CD4-positive, alpha-beta T cell treated with Interleukin-12 subunit alpha and Interleukin-12 subunit beta, for 1 hour (primary cell): ENCODE measurements at places on chromosomes 3 and 15.

DNA sequence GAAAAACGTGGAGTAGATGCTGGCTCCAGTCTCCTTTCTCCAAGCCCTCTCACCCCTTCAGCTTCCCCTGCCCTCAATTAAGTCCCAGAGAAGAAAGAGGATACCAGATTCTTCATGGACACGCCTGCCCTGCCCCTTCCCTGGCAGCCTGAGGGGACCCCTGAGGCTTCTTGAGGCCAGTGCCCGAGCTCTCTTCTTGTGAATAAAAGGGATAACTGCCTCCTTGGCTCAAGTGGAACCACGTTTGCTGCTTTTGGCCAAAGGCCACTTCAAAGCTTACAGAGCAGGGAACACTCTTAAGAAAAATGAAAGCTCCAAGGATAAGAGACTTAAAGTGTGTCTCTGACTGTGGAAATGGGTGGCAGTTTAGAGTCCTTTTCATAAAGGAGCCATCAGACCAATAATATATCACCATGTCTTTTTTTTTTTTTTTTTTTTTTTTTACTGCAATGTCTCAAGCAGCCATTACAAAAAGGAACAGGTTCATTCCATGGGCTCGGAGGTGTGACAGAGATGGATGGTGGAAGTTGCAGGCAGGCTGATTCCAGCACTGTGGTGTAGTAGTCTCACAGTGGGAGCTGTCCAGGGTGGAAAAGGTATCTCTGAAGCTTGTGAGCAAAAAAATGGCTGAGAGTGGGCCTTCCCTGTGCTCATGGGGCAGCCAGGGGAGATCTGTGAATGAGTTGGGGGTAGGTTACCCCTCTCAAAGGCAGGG is 108.8 kb downstream of the SEMA5B start:
- DNase-seq: no peak

DNA sequence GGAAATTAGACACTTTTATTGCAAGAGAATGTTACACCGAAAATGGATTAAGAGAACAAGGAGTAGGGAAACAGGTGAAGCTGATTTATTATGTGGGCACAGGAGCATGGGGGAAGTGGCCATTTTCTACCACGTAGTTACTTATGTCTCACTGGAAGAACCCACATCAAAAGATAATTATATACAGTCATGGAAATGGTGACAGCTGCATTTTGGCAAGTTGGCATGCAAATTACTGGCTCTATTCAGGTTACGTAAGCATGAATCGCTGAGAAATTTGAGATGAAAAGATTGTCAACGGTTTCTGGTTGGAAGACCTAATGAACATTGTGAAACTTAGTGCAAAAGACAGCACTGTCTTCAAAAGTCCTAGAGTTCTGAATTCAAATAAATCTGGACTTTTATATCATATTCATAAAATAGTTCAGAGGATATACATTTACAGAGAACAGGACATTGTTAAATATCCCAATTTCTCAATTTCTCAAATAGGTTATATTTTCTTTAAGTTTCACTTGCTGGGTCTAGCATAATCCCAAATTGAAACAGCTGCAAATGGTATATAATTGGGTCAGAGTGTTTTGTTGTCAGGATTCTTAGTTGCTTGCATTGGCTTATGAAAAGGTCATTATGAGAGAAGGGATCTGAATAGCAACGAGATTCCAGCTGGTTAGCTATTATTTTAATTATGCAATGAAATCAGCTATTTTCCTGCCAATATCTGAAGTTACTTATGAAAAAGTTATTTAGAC is 567.8 kb downstream of the ZPLD1 start:
- no peak for DNase-seq

GRCh38 chr3:186169379-186169778 is 60.5 kb upstream of the ETV5 start:
- DNase-seq: no peak

DNA sequence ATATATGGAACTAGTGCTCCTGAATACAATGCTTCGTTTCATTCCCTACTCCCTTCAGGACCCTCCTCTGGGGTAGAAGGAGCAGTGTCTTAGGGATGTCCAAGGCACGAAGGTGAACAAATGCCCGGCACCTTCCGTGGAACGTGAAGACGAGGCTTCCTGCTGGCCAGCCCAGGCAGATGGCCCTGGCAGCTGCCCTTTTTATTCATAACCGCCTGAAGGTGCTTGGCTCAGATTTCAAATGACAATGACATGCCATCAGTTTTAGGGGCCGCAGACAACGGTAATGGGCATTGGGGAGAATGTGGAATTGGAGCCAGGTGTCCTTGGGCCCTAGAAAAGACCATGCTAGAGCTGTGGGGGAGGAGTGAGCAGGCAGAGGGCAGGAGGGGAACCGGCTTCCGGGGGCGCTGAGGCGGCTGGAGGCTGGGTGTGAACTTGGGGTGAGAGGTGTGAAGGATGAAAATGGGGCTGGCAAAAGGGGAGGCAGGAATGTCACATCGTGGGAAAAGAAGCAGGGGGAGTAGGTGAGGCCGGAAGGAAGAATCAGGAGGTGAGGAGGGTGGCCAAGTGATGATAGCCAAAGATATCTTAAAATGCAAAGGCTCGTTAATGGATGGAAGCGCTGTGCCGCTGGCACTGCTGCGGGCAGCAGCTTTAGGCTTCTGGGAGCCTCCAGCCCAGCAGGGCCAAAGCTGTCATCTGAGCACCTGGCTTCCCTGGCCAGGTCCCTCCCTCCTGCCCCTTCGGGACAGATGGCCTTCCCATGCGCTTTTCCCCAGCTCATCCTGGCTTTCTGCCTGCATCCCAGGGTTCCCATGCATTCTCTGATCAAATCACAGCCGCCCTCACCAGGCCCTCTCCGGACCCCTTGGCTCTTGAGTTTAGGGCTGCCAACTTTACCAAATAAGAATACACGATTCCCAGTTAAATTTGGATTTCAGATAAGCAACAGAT is 93.7 kb downstream of the TMEM266 start:
- DNase-seq: no peak

DNA sequence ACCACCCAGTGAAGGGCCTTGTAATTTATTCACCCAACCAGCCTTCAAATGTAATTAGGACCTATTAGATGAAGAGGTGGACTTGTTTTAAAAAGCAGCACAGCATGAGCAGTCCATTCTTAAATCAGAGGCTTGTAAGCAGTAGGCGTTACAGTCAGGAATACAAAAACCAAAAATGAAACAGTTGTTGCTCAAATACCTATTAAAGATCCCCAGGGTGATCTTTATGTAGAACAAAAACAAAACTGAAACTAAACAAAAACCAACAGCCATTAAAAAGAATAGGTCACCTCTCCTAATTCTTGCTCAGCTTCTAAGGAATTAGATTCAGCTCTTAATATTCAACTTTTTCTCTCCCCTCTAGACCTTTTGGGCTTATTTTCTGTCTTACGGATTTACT is 104.9 kb upstream of the ST8SIA2 start:
- DNase-seq: no peak

GRCh38 chr3:129418041-129418973 is 10.1 kb downstream of the EFCAB12 start:
- no peak for DNase-seq

- DNase-seq: no peak
Observed at GRCh38 chr15:68610825-68611224, 32.0 kb downstream of the CORO2B start.

DNA sequence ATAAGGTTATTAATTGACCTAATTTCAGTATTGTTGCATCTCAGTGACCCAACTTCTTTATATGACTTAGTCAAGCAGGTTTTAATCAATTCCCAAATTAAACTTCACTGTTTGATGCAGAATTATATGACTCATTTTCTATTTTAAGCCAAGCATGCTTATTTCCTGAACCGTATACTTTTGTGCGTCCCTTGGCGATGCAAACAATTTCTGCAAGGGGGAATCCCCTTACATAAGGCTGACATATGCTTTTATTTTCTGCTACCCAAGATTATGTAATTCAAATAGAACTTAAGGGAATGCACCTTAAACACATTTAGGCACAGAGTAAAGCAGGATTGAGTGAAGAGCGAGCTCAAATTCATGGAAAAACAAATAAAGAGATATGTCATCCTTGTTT is 303.9 kb downstream of the PDCD6IP start:
- DNase-seq: no peak

DNA sequence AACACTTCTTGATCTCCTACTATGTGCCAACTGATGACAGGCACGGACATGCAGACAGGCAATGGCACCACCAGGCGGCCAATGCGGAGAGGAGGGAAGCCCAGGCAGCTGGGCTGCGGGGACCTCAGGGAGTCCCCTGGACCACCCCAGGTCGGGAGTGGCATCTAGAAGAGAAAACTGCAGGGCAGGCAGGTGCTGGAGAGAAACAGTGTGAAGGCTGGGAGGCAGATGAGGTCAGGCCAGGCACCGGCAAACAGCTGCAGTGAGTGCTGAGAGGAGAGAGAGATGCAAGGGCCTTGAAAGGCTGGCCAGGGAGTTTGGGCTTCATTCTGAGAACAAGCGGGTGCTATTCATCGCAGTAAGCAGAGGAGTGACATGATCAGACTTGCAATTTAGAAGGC is 29.1 kb downstream of the SLC6A1 start:
- no peak for DNase-seq

DNA sequence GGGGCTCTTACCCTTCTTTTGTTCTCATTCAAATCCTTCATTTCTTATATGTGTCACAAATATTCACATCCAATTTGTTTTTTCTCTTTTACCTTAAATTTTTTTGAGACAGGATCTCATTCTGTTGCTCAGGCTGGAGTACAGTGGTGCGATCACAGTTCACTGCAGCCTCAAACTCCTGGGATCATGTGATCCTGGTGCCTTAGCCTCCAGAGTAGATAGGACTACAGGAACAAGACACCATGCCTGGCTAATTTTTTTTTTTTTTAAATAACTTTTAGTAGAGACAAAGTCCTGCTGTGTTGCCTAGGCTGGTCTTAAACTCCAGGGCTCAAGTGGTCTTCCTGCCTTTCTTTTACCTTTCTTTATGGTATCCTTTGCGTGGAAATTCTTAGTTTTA is 66.5 kb downstream of the POLR2M start:
- DNase-seq: no peak

- peak; percentile 46 for DNase-seq
Observed at GRCh38 chr3:52268036-52268435, 10.4 kb downstream of the WDR82 start.

DNA sequence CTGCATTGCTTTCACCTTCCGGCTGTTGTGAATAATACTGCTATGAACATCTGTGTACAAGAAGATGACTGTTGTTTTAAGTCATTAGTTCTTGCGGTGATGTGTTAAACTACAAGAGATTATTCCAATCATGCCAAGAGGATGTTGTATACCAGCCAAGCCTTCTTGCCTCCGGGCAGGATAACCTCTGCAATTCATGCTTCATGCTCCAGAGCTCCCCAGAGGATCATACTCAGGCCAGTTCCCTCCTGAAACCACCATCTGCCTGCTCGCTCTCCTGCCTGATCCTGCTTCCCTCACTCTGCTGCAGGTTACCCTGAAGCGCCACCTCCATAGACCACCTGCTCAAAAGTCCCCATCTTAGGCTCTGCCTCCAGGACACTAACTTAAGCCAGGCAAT is 187.1 kb upstream of the PROK2 start:
- DNase-seq: no peak

GRCh38 chr3:37498126-37499039 is 324.0 kb upstream of the LRRFIP2 start:
- no peak for DNase-seq

DNA sequence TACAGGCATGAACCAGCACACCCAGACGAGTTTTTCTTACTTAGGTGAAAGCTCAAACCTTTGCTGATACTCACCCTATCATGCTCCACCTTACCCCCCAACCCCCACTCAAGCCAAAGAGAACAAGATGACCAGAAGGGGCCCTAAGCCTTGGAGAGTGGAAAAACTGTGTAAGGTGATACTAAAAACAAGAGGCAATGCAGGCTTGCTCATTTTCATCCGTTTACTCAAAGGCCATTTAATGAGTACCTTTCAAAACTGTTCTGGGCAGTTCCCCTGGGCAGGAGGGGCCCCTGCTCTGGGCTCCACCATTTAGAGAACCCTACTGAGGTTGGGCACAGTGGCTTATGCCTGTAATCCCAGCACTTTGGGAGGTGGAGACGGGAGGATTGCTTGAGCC is 6.7 kb downstream of the TYRO3 start:
- no peak for DNase-seq

- no peak for DNase-seq
Observed at GRCh38 chr3:141955175-141955574, 78.7 kb downstream of the ATP1B3 start.

DNA sequence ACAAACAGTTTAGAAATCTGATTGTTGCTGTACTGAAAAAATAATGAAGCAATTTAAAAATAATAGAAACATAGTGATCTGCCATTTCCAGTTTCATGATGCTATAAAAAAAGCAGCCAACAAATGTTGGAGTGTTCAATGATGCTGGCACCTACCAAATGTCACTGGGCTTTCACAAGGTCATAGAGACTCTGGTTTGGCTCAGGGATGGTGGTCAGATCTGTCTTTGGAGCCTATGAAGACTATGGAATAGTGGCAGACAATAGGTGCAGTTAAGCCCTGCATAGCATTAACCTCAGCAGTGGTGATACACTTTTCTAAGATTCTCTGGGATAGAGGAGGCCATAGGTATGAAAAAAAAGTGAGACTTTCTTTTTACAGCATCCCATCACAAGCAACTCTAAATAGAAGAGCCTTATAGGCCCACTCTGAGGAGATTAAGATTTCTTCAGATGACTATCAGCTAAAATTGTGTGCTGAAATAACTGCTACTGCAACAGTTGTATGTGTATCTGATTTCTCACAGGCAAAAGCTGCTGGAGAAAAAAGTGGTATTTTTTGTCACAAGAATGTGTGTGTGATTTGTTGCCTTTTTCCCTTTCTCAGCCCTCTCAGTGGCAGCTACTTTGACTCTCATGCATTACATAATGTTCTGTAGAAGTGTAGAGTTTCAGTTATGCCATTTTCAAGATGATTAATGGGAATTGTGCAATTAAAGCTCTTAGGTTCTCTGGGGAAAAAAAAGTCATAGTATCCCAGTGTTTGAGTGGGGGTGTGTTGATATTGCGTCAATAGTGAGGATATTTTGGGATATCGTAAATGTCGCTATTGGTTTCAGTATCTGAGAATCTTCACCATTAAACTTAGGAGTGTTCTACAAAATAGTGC is 137.4 kb downstream of the MBNL1 start:
- DNase-seq: no peak

- DNase-seq: no peak
Observed at GRCh38 chr3:39317571-39318169, 11.8 kb upstream of the CCR8 start.

- no peak for DNase-seq
Observed at GRCh38 chr3:194077602-194078001, 58.3 kb upstream of the HES1 start.

DNA sequence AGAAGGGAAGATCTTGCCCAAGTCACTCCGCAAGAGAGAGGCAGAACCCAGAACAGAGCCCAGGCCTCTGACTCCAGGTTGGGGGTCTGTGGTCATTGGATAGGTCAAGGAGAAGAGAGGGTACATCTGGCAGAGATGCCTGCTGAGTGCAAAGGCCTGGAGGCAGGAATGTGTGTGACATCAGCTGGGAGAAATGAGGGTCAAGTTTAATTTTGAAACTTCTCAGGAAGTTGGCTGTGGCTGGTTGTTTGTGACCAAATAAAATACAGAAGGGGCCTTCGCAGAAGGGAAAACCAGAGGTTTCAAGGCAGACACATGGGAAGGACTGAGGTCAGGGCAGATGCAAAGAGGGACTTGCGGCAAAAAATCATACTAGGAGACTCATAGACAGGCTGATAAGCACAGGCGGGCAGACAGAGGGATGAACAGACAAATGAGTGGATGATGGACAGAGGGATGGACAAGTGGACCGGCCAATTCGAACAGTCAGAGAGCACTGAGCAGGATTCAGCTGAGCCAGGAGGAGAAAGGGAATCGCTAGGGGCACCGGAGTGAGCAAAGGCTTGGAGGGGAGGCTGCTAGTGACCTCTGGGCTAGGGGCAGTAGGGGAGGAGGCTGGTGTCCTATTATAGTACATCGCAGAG is 28.8 kb upstream of the CACNA2D2 start:
- no peak for DNase-seq
